ENCODE measurements at places on chromosomes 13 and 19.

DNA sequence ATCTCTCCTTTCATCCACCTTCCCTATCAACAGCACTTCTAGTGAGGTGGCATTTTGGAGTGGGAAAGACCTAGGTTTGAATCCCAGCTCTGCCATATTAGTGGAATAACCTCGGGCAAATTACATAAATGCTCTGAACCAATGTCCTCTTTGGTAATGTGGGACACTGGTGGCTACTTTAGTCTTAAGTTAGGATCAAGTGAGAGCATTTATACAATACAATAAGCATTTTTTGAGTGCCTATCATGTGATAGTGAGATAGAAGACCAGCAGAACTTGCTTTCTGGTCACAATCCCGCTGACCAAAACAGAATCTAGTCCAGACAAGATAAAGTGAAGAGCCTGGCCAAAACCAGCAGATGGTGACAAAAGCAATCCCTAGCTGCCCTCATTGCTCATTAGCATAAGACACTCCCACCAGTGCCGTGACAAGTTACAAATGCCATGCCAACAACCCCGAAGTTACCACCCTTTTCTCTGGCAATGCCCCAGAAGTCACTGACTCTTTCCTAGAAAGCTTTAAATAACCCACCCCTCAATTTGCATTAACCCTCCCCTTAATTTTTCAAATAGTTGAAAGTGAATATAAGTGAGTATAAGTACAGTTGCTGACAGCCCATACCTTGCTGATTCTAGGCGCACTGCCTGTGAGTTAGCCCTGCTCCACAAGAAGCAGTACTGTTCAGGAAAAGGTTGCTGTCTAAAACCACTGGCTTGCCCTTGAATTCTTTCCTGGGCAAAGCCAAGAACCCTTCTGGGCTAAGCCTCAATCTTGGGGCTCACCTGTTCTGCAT is 28.9 kb upstream of the KPNA3 start:
- DNase-seq = no peak

DNA sequence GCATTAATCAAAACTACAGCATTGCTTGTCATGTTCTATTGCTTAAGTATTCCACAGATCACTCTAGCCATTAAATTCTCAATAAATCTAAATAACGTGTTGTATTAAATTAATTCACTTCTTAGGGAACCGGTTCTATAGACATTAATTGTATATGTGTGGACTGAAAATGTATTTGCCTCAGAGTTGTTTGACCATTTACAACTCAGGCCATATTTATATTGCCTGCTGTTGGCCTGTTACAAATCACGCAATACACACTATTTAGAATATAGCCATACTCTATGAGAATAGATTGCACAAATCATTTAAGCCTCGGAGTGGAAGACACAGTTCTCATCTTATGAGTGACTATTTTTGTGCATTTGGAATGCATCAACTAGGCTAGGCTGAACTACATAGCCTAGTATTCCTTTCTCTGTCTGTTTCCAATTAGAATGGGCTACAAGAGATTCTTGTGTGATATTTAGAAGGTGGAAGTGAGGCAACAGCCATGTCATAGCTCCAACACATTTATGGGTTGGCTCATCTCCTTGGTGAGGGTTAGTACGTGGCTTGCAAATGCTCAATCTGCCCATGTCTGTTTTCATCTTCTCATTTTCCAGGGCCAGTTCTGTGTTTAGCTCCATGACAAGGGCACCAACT is 1116.1 kb downstream of the PCDH9 start:
- no peak for DNase-seq

GRCh38 chr19:31976775-31977536 is 368.5 kb upstream of the ZNF507 start:
- DNase-seq = no peak

GRCh38 chr19:19050731-19051130 is 13.1 kb upstream of the SLC25A42 start:
- no peak for DNase-seq

GRCh38 chr19:14023404-14024235 is 4.3 kb upstream of the RLN3 start:
- no peak for DNase-seq

GRCh38 chr19:3323026-3323425 is 43.4 kb upstream of the NFIC start:
- no peak for DNase-seq

- DNase-seq = no peak
Measured at GRCh38 chr13:28527629-28528028, 32.7 kb upstream of the FLT1 start.

DNA sequence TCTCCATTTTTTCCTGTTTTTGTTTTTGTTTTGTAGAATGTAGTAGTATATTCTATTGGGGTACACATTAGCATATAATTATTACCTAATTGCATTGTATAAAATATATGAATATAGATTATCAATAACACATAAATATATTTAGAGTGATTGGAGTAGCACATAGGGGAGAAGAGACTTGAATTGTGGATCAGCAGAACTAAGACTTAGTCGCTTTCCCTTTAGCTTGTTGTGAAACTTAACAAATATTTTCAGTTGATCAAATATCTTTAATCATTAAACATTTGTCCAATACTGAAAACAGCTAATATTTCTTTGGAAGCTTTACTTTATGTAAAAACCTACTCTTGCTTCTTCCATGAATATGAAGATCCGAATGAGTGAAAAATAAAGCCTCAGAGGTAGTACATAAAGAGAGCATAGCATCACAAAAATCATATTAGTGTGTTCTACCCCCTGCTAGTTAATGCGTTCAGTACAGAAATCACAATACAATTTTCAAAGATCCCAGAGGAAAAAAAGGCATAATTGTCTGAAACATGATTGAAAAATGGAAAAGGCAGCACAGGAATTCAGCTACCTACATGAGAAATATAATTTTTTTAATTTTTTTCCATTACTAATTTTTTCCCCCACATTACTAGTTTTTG is 1348.0 kb upstream of the PRR20A start:
- DNase-seq = no peak

DNA sequence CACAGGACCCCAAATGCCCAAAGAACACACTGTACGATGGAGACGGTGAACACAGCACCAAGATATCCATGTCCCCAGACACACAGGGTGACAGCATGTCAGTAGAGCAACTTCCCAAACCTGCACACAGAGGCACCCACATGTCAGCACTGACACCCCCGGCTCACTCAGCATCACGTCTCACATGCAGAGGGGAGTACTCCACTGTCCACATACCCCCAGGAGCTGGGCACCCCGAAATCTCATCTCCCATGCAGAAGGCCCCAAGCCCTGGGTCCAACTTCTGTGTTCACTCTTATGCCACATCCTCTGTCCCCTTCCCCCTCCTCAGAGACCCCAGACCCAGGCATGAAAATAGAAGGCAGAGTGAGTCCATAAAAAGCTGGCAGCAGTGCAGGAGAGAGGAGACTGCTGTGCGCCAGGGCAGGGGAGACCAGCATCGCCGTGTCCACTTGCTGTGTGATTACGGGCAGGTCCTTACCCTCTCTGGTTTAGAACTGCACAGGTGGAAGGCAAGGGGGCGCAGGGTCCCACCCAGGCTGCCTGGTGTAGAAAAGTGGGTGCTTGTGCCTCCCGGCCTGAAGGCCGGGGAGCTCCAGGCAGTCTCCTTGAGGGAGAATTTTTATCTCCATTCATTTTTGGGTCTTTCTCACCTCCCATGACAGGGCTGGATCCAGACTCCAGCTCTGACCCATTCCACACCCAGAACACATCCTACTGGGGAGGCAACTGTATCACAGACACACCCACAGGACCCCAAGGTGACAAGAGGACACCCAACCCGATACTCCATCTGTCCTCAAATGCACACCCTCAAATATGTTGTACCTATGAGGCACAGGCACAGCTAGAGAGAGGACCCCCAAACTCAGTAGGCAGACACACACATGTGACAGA is 17.0 kb downstream of the ERFL start:
- DNase-seq = no peak

DNA sequence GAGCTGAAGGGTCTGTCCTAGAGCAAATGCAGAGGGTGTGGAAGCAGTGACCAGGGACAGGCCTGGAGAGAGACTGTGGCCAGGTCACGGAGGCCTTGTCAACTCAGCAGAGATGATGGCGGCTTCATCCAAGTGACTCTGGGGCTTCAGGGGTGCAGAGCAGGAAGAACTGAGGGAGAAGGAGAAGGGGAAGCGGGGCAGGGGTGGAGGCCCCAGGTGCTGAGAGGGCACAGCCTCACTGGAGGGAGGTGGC is 299.1 kb downstream of the ZNF536 start:
- no peak for DNase-seq

GRCh38 chr13:114145256-114145655 is 12.8 kb upstream of the RASA3 start:
- DNase-seq = no peak

DNA sequence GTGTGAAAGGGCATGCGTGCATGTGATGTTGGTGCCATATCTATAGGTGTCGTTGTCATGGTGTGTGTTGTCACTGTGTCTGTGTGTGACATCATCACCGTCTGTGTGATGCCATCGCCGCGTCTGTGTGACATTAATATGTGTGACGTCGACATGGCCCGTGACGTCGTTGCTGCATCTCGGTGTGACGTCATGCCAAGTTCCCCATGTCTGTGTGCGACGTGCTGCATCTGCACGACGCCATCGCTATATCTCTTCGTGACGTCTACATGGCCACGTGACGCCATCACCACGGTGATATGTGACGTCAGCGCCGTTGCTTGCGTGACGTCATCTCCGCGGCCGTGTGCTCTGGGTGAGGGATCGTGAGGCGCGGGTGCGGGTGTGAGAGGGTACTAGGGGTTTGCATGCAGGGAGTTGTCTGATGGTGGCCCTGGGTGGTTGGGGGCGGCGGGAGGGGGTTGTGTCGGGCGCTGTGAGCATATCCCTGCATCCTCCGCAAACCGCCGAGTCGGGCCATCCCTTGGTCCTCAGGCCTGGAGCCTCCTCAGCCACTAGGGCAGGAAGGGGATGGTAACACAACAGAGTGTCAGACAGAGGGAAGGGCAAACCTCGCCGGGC is 14.6 kb downstream of the GTPBP3 start:
- DNase-seq = no peak

- DNase-seq = no peak
Measured at GRCh38 chr19:13117176-13117771, 734 bp upstream of the TRMT1 start.

- no peak for DNase-seq
Measured at GRCh38 chr19:55487924-55488687, at the start of gene SSC5D. SSC5D (plus strand) TSS chr19:55488436; CDS start chr19:55488590, 154 bp downstream.

GRCh38 chr13:42350141-42350540 is 78.2 kb downstream of the AKAP11 start:
- no peak for DNase-seq

- no peak for DNase-seq
Measured at GRCh38 chr13:80379245-80379644, 38.3 kb upstream of the SPRY2 start.

DNA sequence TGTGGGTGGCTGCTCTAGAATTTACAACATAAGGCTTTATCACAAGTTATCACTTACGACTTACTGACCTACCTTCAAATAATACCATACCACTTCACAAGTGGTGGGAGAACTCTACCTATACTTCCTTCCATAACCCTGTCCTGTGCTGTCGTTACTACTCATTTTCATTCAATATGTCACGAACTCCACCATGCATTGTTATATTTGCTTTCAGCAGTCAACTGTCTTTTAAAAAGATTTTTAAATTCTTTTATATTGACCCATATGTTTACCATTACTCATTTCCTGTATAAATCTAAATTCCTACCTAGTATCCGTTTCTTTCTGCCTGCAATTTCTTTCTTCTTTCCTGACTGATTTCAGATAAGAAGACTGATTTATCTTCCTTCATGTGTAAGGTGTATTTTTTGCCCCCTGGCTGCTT is 200.0 kb downstream of the KLF12 start:
- no peak for DNase-seq

- no peak for DNase-seq
Measured at GRCh38 chr13:21445759-21446158, 13.3 kb downstream of the ZDHHC20 start.

DNA sequence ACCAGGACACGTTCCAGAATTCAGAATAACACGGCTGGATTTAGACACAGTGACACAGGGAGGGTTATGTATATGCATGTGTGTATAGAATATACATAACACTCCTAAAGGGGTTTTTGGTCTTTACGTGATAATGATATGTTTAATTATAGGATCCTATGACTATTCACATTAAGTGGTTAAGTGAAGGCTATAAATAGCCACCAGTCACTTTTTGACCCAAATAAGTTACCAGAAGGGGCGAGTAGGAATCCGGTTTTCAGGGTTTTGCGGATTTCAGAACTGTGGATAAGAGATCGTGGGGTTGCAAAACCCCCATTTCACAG is 6.9 kb downstream of the ANGPTL6 start:
- DNase-seq = no peak

DNA sequence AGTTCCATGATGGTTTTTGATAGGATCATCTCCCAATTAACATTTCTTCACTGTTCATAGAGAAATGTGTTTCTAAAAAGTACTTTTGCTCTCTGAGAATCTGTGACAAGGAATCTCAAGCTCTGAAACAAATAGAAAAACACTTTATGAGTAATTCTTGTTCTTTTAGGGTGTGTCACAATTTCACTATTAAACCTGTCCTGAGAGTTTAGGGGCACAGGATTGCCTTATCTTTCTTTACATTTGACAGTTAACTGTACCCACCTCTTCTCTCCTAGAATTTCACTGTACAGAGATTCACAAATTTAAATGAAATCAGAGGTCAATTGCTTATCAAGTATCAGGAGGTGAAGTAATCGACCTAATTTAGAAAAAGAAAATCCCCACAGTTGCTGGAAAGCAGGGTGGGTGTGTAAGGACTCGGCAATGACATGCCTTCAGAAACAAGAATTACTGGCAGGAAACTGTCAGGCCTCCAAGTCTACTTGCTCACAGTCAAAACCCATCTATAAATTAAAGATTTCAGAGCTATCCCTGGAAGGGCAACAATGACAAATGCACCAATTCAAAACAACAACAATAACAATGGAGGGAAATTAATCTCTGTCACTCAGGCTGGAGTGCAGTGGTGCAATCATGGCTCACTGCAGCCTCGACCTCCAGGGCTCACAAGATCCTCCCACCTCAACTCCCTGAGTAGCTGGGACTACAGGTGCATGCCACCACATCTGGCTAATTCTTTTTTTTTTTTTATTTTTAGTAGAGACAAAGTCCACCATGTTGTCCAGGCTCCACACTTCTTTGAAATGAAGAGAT is 250.2 kb downstream of the ABCC4 start:
- DNase-seq = no peak

DNA sequence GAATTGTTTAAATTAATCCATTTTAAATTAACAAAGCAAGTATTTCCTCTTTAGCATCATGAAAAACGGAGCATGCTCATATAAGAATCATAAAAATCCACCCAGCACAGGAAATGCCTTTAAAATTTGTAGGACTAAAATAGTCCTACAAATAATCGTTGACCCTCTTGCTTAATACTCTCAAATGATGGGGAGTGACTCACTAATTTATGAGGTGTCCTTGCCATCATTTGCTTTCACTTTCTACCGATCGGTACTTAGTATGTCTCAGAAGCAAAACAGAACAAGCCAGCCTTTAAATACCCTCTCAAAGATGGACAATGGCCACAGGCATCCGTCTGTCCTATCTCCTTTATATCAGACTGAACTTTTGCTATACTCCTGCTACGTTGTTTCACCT is 97.2 kb downstream of the SUCLA2 start:
- no peak for DNase-seq

- DNase-seq = no peak
Measured at GRCh38 chr13:48436661-48437288, 23.9 kb upstream of the LPAR6 start.
